ENCODE measurements at places on chromosomes 1 and 21.

DNA sequence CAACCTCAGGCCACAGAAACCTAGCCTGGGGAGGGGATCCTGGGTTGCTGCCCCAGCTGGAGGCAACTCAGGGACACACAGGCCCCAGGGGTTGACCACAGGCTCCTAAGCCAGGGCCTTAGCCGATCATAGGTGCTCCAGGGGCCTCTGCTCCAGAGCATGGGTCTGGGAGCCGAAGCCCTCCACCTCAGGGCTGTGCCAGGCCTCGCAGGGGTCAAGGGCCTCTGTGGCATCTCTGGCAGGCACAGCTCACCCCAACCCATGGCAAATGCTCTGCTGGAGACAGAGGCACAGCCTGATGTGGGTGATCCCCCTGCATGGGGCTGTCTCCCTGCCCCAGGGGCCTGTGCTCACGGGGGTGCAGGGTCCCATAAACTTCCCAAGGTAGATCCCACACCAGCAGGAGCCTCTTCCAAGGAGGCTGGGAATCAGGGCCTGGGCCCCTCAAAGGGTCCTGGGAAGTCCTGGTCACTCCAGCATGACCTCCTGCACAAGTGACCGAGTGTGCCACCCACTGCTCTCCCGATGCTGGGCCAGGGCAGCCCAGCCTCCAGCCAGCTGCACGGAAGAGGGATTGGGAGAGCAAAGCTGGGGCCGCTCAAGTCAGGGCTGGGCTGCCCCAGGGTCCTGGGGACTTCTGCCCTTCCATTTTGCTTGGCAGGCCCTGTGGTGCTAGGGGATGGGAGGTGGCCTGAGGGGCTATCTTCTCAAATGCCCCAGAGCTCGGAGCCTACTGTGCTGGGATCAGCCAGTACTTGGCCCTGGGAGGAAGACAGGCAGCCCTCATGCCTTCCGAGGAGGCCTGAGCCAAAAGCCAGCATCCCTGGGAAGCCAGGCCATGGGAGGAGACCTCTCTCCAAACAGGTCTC lies 22.2 kb upstream of the PRSS38 start:
- peaks cover 8% of the 10 kb centered on the region for H3K4me1 ChIP-seq
- no peak for DNase-seq
- H3K27me3 ChIP-seq, result peaks cover 21% of the 10 kb centered on the region
- no peaks in the 10 kb centered on the region for H3K36me3 ChIP-seq

- no peaks in the 10 kb centered on the region for H3K36me3 ChIP-seq
- DNase-seq, result peak; percentile 80
- peak overlapping the region; percentile 13 for H3K27ac ChIP-seq
Observed at GRCh38 chr1:76503100-76503499, 364.2 kb upstream of the ST6GALNAC5 start.

GRCh38 chr21:42212266-42212665 lies 6.7 kb upstream of the ABCG1 start:
- H3K27me3 ChIP-seq, result peaks cover 20% of the 10 kb centered on the region
- H3K4me3 ChIP-seq, result no peak overlapping the region
- H3K27ac ChIP-seq, result no peak overlapping the region
- H3K4me1 ChIP-seq, result peaks cover 3% of the 10 kb centered on the region

DNA sequence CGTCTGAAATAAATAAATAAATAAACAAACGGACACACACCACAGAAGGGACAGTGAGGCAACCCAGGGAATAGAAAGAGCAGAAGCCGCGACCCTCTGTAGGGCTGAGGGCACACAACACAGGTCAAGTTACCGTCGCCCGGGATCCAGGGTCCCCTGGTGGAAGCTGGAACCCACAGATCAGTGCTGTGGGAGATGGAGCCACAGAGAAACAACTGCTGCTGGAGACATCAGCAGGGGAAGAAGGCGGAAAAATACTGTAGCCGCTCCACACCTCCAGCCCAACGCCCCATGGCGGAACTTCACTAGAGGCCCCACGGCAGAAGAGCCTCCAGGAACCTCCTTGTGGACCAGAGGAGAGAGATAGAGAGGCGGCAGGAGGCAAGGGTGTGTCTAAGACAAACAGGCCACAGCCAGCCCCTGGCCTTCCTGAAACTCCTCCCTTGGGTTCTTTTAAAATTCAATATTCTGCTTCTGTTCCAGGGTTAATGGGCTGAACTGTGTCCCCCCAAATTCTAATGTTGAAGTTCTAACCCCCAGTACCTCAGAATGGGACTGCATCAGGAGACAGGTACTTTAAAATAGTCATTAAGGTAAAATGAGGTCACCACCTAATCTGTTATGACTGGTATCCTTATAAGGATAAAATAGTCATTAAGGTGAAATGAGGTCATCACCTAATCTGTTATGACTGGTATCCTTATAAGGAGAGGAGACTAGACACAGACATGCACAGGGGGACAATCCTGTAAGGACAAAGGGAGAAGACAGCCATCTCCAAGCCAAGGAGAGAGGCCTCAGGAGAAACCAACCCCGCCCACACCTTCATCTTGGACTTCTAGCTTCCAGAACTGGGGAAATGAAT lies 7.7 kb upstream of the HLCS start:
- H3K27me3 ChIP-seq, result no peaks in the 10 kb centered on the region
- H3K36me3 ChIP-seq, result no peaks in the 10 kb centered on the region

- no peaks in the 10 kb centered on the region for H3K4me1 ChIP-seq
- H3K4me3 ChIP-seq, result no peak overlapping the region
- H3K27ac ChIP-seq, result no peak overlapping the region
- H3K27me3 ChIP-seq, result no peaks in the 10 kb centered on the region
- no peak for DNase-seq
Observed at GRCh38 chr1:117275055-117275454, 64.3 kb upstream of the VTCN1 start.

- H3K27ac ChIP-seq, result no peak overlapping the region
- no peaks in the 10 kb centered on the region for H3K36me3 ChIP-seq
- no peak for DNase-seq
Observed at GRCh38 chr1:24862775-24863483, 67.1 kb downstream of the RUNX3 start.

- H3K4me3 ChIP-seq, result no peak overlapping the region
- no peak overlapping the region for H3K27ac ChIP-seq
- DNase-seq, result no peak
- H3K4me1 ChIP-seq, result no peaks in the 10 kb centered on the region
- no peaks in the 10 kb centered on the region for H3K27me3 ChIP-seq
Observed at GRCh38 chr21:34006611-34007168, 66.7 kb upstream of the MRPS6 start.

- DNase-seq, result no peak
- no peaks in the 10 kb centered on the region for H3K27me3 ChIP-seq
- no peak overlapping the region for H3K4me3 ChIP-seq
- no peak overlapping the region for H3K27ac ChIP-seq
- no peaks in the 10 kb centered on the region for H3K4me1 ChIP-seq
- H3K36me3 ChIP-seq, result no peaks in the 10 kb centered on the region
Observed at GRCh38 chr1:64197076-64197475, 6.3 kb upstream of the UBE2U start.

GRCh38 chr1:221139991-221140390 lies 260.7 kb downstream of the HLX start:
- peaks cover 4% of the 10 kb centered on the region for H3K4me1 ChIP-seq
- no peak overlapping the region for H3K4me3 ChIP-seq
- no peaks in the 10 kb centered on the region for H3K36me3 ChIP-seq

DNA sequence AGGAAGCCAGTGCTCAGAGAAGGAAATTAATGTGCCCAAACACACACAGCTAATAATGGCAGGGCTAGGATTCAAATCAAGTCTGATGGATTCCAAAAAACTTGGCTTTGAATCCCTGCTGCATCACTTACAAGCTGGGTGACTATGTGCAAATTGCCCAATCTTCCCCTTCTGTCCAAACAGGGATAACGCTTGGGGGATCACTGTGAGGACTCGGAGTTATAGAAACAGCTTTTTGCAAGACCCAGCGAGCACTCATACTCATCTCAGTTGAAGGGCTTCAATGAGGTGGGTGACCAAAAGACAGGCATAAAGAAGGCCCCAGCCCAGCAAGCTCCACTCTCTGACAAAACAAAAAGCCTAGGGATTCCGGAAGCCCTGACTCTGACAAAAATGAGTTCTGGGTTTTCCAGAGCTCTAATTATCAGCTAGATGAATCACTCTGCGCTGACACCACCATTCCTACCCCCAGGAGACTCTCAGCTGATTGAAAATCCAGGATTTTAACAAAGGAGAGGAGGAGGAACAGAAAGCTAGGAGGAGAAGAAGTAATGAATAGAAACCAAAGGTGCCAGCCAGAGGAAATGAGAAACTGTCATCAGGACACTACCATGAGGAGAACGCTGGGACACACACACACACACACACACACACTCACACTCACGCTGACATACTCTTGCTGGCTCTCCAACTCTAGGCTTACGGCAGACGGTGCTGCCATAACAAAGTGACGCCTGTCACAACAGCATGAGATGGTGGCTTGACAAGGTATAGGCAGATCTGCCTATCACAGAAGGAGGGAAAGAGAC lies 1.6 kb upstream of the STK40 start:
- H3K36me3 ChIP-seq, result peaks cover 30% of the 10 kb centered on the region
- peaks cover 15% of the 10 kb centered on the region for H3K4me1 ChIP-seq
- H3K27ac ChIP-seq, result peak overlapping the region; percentile 99
- H3K4me3 ChIP-seq, result peak overlapping the region; percentile 94

DNA sequence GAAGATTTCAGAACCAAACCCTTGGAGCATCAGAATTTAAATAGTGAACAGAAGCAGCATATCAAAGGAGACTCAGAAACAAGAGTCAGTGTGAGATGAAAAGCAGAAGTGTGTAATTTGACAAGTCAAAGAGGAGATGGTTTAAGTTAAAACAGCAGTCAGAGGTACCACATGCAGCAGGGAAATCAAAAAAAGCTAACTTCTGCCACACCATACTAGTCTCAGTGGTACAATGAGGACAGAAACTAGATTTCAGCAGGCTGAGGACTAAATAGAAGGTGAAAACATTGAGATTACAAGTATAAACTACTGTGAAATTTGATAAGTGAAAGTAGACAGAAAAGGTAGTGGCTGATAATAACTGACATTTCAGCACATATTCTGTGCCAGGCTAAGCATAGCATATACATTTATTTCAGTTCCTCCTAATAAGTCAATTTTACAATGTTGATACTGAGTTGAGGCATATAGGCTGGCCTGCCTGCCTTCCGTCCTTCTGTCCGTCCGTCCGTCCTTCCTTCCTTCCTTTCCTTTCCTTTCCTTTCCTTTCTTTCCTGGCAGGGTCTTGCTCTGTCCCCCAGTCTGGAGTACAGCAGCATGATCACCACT lies 12.6 kb downstream of the SUCO start:
- H3K36me3 ChIP-seq, result no peaks in the 10 kb centered on the region
- H3K27me3 ChIP-seq, result no peaks in the 10 kb centered on the region
- DNase-seq, result no peak
- no peak overlapping the region for H3K27ac ChIP-seq

DNA sequence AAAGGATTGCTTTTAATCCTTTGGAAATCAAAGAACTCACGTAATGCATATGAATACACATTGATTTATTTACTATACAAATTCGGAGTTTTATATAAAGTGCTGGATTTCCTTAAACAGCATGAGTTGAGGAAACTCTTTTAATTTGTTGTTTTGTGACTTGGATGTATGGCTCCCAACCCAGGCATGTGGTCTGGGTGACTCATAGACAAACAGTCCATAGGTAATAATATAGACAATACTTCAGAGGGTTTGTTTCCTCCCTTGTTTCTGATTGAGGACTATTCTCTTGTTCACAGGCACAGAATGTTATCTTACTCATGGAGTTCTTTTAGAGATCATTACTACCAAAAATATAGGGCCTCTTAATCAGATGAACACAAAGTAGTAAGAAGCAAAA lies 43.8 kb downstream of the XPR1 start:
- peak overlapping the region; percentile 28 for H3K4me3 ChIP-seq
- H3K36me3 ChIP-seq, result no peaks in the 10 kb centered on the region
- no peaks in the 10 kb centered on the region for H3K27me3 ChIP-seq
- DNase-seq, result no peak
- H3K4me1 ChIP-seq, result peaks cover 5% of the 10 kb centered on the region
- no peak overlapping the region for H3K27ac ChIP-seq

GRCh38 chr1:201085902-201086735 lies 26.1 kb downstream of the CACNA1S start:
- no peak overlapping the region for H3K27ac ChIP-seq
- no peak overlapping the region for H3K4me3 ChIP-seq
- peak; percentile 92 for DNase-seq
- H3K4me1 ChIP-seq, result no peaks in the 10 kb centered on the region

DNA sequence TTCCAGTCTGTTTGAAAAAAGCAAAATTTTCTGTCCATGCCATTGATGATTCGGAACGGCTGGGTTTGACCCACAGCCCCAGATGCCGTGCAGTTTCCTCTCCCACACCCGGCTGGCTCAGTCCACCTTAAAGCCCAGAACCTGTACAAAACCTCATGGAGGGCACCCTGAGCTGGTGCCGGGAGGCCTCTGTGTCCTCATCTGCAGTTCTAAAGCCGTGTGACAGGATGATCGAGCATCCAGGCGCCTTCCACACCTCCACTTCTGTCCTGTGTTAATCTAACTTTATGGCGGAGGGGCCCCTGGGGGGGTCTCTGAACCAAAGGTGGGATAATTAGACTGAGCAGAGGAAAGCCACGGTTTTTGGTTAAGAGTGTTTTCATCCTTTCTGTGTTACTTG lies 49.6 kb downstream of the SLC37A1 start:
- H3K27me3 ChIP-seq, result no peaks in the 10 kb centered on the region
- no peaks in the 10 kb centered on the region for H3K4me1 ChIP-seq
- H3K36me3 ChIP-seq, result no peaks in the 10 kb centered on the region
- peak; percentile 13 for DNase-seq
- H3K27ac ChIP-seq, result no peak overlapping the region

- H3K27ac ChIP-seq, result no peak overlapping the region
- H3K36me3 ChIP-seq, result no peaks in the 10 kb centered on the region
- no peak for DNase-seq
- H3K27me3 ChIP-seq, result no peaks in the 10 kb centered on the region
Observed at GRCh38 chr1:203557390-203557789, 63.4 kb downstream of the OPTC start.

GRCh38 chr1:27643600-27644368 lies 8.8 kb upstream of the FGR start:
- H3K36me3 ChIP-seq, result no peaks in the 10 kb centered on the region
- peak; percentile 93 for DNase-seq
- no peak overlapping the region for H3K27ac ChIP-seq
- no peak overlapping the region for H3K4me3 ChIP-seq

DNA sequence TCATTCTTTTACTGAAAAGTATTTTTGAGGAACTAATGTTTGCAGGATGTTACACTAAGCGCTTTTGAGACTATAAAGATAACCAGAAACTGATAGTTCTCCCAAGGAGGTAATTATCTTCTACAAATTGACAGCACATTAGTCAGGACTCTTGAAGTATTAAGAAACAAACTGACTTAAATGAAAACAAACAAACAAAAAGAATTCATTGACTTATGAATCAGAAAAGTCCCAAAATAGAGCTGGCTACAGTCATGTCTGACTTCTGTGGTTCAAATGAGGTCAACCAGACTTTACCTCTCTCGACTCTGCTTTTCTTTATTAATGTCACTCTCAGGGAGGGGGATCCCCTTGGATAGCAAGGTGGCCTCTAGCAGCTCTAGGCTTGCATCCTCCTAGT lies 296.8 kb downstream of the TPR start:
- H3K4me1 ChIP-seq, result no peaks in the 10 kb centered on the region
- no peaks in the 10 kb centered on the region for H3K36me3 ChIP-seq
- H3K27me3 ChIP-seq, result no peaks in the 10 kb centered on the region

GRCh38 chr1:156815307-156815826 lies 1.3 kb downstream of the SH2D2A start:
- H3K27me3 ChIP-seq, result peaks cover 30% of the 10 kb centered on the region
- no peak overlapping the region for H3K4me3 ChIP-seq
- DNase-seq, result no peak
- no peak overlapping the region for H3K27ac ChIP-seq

GRCh38 chr1:222454782-222455181 lies 93.1 kb downstream of the HHIPL2 start:
- H3K4me1 ChIP-seq, result no peaks in the 10 kb centered on the region
- peaks cover 29% of the 10 kb centered on the region for H3K27me3 ChIP-seq
- DNase-seq, result peak; percentile 61
- no peaks in the 10 kb centered on the region for H3K36me3 ChIP-seq
- no peak overlapping the region for H3K4me3 ChIP-seq
- H3K27ac ChIP-seq, result no peak overlapping the region

Measured in endodermal cell (in vitro differentiated cells).